ENCODE measurements at places on chromosomes 2 and 18. TPM values are rescaled to one million over a fixed set of nuclear protein-coding genes. Genes with fewer than 3 reads are reported as not detected.

- H3K4me3 ChIP-seq, result no peak overlapping the region
- peaks cover 22% of the 10 kb centered on the region for H3K4me1 ChIP-seq
- peaks cover 33% of the 10 kb centered on the region for H3K27me3 ChIP-seq
These were observed 256.8 kb downstream of the RNF152 start for GRCh38 chr18:61635901-61636528.

DNA sequence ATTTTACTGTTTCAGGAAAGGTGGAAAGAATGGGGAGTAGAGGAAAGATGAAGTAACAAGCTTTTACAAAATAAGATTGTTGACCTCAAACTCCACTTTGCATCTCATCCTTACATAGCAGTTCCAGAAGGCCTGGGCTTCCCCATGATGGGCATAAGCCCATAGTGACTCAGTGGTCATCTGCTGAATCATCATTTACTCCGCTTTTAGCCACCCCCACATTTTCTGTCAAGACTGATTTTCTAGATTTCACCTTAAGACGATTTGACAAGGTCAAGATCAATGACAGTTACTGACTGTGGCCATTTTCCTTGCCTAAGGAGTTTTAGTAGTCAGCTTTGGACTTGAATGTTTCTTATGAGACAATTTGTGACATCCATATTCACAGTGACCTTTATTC, 49.4 kb downstream of the PLEKHM3 start:
- H3K27me3 ChIP-seq, result no peaks in the 10 kb centered on the region
- H3K27ac ChIP-seq, result no peak overlapping the region
- H3K36me3 ChIP-seq, result peaks cover 5% of the 10 kb centered on the region

DNA sequence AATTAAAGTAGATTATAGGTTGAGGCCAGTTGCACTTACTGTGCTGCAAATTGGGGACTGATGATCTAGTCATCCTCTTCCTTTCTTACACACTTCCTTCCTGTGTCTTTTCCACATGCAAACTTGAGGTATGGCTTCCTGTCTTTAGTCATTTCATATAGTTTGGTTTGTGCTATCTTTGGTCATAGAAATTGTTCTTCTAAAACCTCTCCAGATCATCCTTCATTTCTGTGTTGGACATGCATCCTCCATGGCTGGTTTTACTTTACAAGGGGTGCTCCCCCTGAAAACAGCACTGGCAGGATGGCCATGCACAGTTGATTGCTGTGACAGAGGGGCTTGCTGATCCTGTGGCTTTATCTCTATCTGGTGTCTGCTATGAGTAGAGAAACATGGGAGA, 36.5 kb downstream of the MGAT5 start:
- no peaks in the 10 kb centered on the region for H3K27me3 ChIP-seq
- no peak overlapping the region for H3K4me3 ChIP-seq
- H3K36me3 ChIP-seq, result no peaks in the 10 kb centered on the region
- H3K27ac ChIP-seq, result no peak overlapping the region

The IL1A gene
- 0.74 TPM for total RNA-seq

DNA sequence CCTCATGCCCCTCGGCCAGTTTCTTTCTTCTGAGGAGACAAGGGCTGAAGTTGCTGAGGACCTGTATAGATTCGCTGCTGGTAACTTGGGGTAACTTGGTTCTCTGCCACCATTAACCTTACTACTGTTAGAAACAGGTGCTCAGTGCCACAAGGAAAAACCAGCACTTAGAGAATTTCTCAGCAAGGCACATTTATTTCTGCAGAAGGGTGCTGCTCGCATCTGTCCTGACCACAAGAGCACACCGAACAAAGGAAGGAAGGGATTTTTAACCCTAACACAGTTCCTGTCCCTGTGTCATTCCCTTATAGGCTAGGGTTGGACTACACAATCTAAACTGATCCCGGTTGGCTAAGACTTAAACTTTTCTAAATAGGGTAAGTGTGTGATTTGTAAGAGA, 154.1 kb downstream of the SOCS6 start:
- H3K36me3 ChIP-seq, result no peaks in the 10 kb centered on the region
- peaks cover 8% of the 10 kb centered on the region for H3K4me1 ChIP-seq
- H3K27ac ChIP-seq, result 0 out of 2 replicates have a peak overlapping the region, but pooled peaks have one; percentile 31
- H3K27me3 ChIP-seq, result no peaks in the 10 kb centered on the region
- no peak for DNase-seq
- no peak overlapping the region for H3K4me3 ChIP-seq

GRCh38 chr2:148577845-148578492, 66.6 kb upstream of the EPC2 start:
- peaks cover 22% of the 10 kb centered on the region for H3K27me3 ChIP-seq
- H3K27ac ChIP-seq, result no peak overlapping the region
- peaks cover 2% of the 10 kb centered on the region for H3K4me1 ChIP-seq
- peak; percentile 71 for DNase-seq
- no peak overlapping the region for H3K4me3 ChIP-seq
- H3K36me3 ChIP-seq, result no peaks in the 10 kb centered on the region

DNA sequence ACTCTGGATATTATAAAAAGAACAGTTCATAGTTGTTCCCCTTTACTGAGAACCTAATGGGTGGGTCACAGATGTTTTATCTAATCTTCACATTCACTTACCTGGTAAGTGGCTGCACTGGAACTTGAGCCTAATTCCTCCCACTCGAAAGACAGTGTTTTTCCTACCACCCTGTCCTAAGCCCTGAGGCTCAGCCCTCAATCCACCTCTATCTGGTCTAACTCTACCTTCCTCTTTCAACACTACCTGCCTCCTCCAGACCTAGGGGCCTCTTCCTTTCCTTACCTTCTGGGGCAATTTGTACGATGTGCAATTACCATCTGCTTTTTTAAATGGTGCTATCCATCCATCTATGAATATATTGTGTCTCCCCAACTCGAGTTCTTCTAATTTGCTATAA, 9.7 kb upstream of the KIF3C start:
- no peak overlapping the region for H3K4me3 ChIP-seq
- H3K4me1 ChIP-seq, result no peaks in the 10 kb centered on the region
- H3K36me3 ChIP-seq, result no peaks in the 10 kb centered on the region
- H3K27me3 ChIP-seq, result no peaks in the 10 kb centered on the region

DNA sequence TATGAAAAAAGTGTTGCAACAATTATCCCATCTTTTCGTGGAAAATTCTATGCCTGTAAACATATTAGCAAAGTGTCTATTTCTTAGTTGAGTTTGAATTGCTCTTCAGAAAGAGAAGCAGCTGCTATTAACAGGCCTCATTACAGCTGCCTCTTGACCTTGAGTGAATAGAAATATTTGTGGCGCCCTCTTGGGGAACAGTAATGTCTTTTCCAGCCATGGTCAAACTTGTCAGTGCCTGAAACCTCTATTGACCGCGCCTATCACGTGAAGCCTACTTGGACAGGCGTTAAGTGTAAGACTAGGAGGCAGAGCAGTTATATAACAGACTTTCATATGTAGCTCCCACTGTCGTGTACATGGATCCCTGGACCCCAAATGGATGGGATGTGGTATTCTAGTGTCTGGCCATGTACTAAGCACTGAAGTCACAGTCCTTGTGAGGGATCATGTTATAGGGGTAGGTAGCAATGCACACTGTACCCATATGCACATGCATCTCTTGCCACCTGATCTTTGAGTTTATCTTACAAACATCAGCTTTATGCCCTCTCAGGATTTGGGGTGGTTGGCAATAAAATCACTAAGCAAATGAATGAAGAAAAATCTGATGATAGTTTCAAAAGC, 245.0 kb downstream of the PTGR3 start:
- H3K4me1 ChIP-seq, result no peaks in the 10 kb centered on the region
- H3K36me3 ChIP-seq, result no peaks in the 10 kb centered on the region
- H3K27me3 ChIP-seq, result no peaks in the 10 kb centered on the region

- no peaks in the 10 kb centered on the region for H3K27me3 ChIP-seq
- DNase-seq, result no peak
- H3K36me3 ChIP-seq, result no peaks in the 10 kb centered on the region
- H3K27ac ChIP-seq, result no peak overlapping the region
These were observed 81.6 kb downstream of the SH3RF3 start for GRCh38 chr2:109210431-109211200.

The SLC4A5 gene
- 0.86 TPM for total RNA-seq

DNA sequence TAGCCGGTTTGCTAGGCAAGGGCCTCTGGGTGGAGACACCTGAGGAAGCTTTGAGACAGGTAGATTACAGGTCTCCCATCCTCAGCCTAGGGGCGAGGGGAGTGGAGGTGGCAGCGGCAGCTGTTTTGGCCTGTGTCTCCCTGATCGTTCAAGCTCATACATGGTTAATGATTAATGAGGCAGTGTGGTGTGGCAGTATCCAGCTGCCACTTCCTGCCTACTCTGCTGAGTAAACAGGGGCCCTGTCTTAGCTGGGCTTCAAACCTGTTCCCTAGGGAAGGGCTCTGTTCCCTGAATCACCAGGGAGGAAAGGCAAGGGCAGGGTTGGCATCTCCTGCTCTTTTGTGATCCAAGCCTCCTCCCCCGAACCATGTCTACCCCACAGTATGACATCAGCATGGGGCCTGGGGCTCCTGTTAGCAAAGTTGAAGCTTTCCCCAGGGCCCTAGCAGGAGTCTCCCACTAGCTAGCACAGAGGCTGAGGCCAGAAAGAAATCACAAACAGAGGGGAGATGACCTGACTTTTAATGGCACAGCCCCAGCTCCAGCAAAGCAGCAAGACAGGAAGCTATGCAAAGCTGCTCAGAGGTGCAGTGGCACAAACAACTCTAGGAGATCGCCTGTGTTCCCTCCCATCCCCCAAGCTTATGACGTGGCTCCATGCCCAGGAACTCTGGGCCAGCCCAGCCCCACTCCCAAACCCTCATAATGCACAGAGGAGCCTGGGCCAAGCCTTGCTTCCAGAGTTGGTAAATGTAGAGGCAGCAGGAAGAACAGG, 3.7 kb upstream of the TUBA4B start:
- no peak overlapping the region for H3K4me3 ChIP-seq
- no peak for DNase-seq
- peaks cover 13% of the 10 kb centered on the region for H3K4me1 ChIP-seq
- peaks cover 25% of the 10 kb centered on the region for H3K27me3 ChIP-seq
- peaks cover 6% of the 10 kb centered on the region for H3K36me3 ChIP-seq

The FOXI3 gene
- 17.1 TPM for total RNA-seq

The KCNS3 gene
- total RNA-seq, result 20.5 TPM

DNA sequence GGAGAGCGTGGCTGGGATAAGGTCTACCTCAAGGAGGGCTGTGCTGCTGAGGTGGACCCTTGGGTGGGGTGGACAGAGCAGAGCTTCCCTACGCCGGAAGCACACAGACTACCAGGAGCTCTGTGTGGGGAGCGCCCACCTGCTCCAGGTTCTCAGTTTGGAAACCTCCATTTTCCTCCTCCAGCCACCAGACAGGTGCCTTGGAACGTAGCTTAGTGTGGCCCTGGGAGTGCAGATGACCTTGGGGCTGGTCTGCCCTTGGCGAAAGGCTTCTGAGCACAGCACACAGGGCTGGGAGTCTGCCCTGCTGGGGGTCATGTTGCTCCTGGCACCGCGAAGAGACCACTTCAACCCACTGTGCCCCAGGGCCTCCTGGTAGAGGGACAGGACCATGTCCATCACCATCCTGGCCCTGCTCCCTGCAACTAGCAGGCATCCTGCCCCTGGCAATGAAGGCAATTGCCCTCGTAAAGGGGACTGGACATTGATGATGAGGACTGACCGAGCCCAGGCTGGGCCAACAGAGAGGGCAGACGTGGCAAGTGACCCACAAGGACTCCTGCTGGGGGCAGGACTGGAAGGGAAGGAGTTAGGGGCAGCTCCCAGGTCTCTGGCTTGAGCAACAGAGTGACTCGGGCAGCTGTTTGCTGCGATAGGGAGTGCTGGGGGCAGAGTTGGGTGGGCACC, 214.7 kb downstream of the CYP26B1 start:
- no peak overlapping the region for H3K4me3 ChIP-seq
- H3K27ac ChIP-seq, result no peak overlapping the region
- no peaks in the 10 kb centered on the region for H3K27me3 ChIP-seq
- no peaks in the 10 kb centered on the region for H3K4me1 ChIP-seq
- DNase-seq, result peak; percentile 35
- H3K36me3 ChIP-seq, result no peaks in the 10 kb centered on the region

The C2orf80 gene
- total RNA-seq, result 1.3 TPM

DNA sequence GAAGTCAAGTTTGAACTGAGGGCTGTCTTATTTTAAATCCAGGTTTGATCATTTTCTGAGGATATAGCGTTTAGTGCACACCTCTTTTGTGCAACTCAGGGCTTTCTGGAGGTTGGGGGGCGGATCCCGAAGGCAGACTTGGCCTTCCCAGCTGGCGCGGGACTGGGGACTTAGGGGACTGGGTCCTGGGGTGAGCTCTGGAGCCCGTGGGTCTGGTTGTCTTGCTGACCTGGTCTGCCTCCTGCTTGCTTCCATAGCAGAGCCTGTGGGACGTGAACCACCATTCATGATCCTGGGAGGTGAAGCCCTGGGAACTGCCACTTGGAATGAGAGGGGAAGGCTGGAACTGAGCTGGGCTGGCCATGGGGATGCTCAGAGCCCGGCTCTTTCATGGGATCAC, 63.1 kb downstream of the AGAP1 start:
- H3K27ac ChIP-seq, result no peak overlapping the region
- no peaks in the 10 kb centered on the region for H3K27me3 ChIP-seq
- H3K4me1 ChIP-seq, result peaks cover 12% of the 10 kb centered on the region
- H3K36me3 ChIP-seq, result no peaks in the 10 kb centered on the region
- DNase-seq, result no peak
- H3K4me3 ChIP-seq, result no peak overlapping the region

The BMP10 gene
- not detected for total RNA-seq

DNA sequence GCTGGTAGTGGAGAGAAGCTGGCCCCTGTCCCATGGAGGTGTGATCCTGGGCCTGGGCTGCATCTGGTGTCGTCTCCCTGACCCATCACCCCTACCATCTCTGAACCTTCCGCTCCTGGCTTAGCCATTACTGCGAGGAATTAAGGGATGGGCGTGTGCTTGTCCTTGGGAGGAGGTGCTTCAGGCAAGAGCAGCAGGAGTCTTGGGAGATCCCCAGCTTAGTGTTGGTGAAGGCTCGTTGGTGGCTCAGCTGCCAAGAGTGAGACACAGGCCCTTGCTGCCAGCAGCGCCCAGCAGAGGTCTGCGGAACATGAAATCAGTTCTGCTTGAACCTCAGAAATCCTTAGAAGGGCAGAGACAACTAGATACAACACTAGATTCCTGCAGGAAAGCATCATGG, 59.9 kb upstream of the TGFA start:
- no peaks in the 10 kb centered on the region for H3K36me3 ChIP-seq
- H3K27ac ChIP-seq, result no peak overlapping the region
- H3K4me1 ChIP-seq, result 0 out of 2 replicates have a peak, but pooled peaks cover 2% of the 10 kb centered on the region
- no peaks in the 10 kb centered on the region for H3K27me3 ChIP-seq

DNA sequence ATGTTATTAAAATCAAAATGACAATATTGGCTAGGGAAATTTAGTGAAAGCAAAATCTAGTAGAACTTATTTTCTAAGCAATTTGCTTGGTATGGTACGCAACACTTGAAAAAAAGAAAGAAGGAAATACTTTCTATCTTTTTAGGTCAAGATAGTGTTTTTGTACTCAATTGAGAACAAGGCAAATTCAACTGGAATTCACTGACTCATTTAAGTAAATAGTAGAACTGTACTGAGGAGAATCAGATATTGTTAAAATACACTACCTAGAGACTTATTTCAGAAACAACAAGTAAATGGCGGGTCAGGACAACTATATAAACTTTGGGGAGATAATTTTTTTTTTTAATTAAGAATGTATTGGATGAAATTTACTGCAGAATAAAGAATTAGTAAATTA, 18.9 kb downstream of the ZRANB3 start:
- H3K4me1 ChIP-seq, result no peaks in the 10 kb centered on the region
- no peak for DNase-seq
- no peaks in the 10 kb centered on the region for H3K36me3 ChIP-seq
- H3K4me3 ChIP-seq, result no peak overlapping the region
